Activated naive CD4-positive, alpha-beta T cell treated with anti-CD3 and anti-CD28 coated beads, Interleukin-2, amount 10 ng/mL, durations not matched to agents 5 hours and 36 hours (primary cell): ENCODE measurements at places on chromosomes 1 and 21. TPM values are rescaled to one million over a fixed set of nuclear protein-coding genes. Genes with fewer than 3 reads are reported as not detected.

PDZK1IP1 gene
- total RNA-seq: not detected

ERRFI1 gene
- 1.1 TPM for total RNA-seq

SGIP1 gene
- not detected for total RNA-seq

RGSL1 gene
- total RNA-seq: not detected

KANK4 gene
- not detected for total RNA-seq
